Kidney (tissue), 22 donors: ENCODE measurements at places on chromosomes 2 and 18. TPM values are rescaled to one million over a fixed set of nuclear protein-coding genes. Genes with fewer than 3 reads are reported as not detected.

DNA sequence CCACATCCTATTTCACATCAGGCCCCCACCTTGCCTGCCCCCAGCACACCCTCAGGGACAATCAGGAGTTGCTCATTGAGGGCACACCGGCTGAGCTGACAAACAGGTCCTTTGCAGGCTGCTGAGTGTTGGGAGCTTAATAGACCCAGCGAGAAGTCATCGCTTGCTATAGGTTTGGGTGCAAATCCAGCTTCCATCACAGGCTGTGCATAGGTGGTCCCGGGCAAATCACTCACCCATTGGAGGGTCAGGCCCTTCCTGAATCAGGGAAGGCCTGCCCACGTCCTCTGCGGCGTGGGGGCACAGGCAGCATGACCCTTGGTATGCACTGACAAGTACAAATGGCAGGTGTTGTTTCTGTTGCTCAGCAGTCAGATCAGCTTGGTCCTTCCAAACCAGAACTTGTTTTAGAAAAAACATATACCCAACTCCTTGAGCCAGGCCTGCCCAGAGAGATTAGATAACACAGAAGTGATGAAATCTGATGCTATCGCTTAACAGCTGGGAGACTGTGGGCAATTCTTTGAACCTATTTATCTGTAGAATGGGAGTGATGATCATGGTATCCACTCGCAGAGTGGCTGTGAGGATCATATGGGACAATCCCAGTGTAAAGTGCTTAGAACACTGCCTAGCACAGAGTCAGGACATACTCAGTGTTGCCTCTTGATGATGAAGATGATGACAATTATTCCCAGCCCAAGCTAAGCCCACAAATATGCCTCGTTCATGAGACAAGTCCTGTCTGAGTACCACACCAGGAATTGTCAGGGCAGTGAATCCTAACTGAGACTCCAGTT is 34.9 kb downstream of the SMAD7 start:
- DNase-seq: peak; percentile 50

- no peak for DNase-seq
Observed at GRCh38 chr2:26917135-26917836, 53.2 kb upstream of the MAPRE3 start.

GRCh38 chr2:234710587-234710986 is 213.7 kb upstream of the ARL4C start:
- no peak for DNase-seq

DNA sequence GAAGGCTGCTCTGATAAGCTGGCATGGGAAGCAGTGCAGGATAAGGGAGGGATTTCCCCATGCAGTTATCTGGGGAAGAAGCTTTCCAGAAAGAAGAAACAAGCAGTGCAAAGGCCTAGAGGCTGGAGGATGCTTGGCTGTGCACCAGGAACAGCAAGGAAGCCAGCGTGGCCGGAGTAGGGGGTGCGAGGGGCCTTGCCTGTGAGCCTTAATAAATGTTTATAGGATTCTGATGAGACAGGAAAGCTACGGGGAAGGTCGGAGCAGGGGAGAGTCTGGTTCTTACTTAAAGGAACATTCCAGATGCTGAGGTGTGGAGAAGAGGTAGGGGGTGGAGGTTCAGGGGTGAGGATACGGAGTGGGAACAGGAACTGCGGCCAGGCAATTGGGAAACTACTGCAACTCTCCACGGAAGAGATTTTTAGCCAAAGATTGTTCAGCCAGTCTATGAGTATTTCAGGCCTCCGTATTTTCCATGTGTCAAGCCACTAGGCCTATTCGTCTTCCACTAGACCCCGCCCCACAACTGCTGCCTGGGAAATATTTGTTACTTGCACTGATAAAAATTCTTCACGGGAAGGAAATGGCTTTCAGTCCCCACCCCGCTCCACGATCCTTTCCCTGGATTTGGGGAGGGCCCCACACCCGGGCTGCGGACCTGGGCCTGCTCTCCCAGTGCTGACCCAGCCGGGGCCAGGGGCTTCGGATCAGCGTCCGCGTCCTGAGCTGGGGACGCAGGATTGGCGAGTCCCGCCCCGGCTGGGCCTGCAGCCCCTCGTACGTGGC is 516 bp downstream of the EIF2AK2 start:
- DNase-seq: peak; percentile 86

DNA sequence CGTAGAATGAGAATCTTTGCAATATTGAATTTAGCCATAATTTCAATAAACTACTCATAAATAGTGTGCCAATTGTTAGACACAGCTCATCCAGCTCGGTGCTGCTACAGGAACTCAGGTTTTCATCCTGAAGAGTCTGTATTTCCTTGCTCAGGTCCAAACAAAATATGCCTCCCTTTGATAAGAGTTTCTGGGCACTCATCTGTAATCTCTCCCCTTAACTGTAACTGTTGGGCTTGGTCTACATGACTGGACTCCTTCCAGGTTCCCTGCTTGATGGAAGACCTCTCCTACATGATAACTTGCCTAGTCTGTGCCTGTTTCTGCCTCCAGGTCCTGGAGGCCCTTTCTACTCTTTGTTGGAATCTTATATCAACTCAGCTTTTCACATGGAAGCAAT is 57.9 kb downstream of the GCA start:
- no peak for DNase-seq

TRIM43 gene
- not detected for total RNA-seq

PIEZO2 gene
- total RNA-seq: 4.1 TPM

TFCP2L1 gene
- total RNA-seq: 172 TPM

SKA1 gene
- total RNA-seq: 0.31 TPM

BOLL gene
- not detected for total RNA-seq
